Fibroblast of skin of left biceps (primary cell): ENCODE measurements at places on chromosomes 12 and 14.

GRCh38 chr14:82180139-82180538 is 646.5 kb upstream of the SEL1L start:
- no peak for DNase-seq

DNA sequence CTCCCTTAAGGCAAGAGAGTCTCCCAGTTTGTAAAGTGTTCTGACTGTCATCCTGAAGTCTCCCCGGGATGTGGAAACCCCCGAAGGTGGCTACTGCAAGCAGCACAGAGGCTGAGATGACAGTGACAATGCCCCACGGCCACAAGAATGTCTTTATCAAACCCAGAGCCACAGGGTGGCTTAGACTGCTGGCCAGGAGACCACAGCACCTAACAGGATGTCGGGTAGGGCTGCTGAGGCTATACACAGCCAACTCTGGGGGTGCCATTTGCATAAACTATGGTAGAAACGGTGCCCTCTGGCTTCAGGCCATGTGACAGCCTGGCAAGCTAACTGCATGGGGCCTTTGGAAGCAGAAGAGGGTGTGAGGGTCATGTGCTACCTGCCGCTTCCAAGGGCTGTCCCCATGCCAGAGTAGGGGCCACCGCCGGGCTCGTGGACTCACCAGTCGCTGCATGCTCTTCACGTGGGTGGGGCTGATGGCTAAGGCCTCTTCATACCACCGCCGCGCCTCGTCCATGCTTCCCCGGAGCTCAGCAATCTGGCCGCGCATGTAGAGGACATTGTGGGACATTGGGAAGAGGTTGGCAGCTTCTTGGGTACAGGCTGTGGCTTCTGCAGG is 180.9 kb downstream of the CALM1 start:
- DNase-seq = no peak

DNA sequence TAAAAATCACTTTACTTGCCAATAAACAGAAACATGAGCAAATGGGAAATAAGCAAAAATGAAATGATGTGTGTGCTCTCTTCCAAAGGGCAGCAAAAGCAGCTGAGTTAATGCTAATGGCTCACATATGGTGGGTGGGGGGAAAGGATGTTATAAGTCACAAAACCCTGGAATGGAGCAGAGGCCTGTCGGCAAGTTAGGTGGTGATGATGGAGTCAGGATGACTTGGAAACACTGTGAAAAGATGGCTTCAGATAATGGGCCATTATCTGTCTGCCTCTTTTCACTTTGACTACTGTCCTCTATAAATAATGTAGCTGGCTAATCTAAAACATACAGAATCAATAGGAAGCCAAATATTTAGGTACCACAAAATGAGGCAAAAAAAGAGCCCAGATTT is 228.7 kb downstream of the APAF1 start:
- DNase-seq = no peak

DNA sequence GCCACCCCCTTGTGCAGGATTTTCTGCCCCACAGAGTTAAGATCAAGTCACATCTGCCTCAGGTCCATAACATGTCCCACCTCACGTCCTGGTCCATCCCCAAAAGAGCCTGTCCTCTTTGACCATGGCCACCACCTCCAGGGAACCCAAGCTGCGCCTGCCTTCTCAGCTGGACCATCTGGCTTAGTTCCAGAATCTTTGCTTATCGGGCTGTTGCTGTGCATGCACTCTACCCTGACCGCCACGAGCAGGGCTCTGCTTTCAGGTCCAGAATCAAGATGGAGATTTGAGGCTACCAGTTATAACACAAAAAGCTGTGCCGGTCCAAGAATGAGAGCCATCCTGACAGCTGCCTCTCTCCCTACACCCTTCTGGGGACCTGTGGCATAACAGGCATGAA is 326.7 kb downstream of the DPF3 start:
- DNase-seq = no peak

- DNase-seq = no peak
Measured at GRCh38 chr14:105877645-105878044, 351.3 kb downstream of the TMEM121 start.

DNA sequence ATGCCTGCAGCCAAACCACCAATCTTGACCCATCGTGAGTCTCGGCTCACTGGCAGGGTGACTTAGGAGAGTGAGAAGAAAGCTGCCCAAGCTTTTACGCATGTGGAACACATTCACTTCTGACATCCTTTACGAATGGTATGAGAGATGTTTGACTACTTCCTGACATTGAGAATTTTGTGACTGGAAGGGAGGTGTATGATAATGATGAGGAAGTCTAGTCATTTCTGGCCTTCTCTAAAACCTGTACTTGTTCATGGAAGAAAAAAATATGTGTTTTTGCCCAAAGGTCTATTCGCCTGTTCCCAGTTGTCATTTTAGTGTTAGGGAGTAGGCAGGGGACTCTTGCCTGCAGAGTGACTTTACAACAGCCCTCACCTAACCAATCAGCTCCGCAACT is 227.2 kb upstream of the ATP2B1 start:
- no peak for DNase-seq

DNA sequence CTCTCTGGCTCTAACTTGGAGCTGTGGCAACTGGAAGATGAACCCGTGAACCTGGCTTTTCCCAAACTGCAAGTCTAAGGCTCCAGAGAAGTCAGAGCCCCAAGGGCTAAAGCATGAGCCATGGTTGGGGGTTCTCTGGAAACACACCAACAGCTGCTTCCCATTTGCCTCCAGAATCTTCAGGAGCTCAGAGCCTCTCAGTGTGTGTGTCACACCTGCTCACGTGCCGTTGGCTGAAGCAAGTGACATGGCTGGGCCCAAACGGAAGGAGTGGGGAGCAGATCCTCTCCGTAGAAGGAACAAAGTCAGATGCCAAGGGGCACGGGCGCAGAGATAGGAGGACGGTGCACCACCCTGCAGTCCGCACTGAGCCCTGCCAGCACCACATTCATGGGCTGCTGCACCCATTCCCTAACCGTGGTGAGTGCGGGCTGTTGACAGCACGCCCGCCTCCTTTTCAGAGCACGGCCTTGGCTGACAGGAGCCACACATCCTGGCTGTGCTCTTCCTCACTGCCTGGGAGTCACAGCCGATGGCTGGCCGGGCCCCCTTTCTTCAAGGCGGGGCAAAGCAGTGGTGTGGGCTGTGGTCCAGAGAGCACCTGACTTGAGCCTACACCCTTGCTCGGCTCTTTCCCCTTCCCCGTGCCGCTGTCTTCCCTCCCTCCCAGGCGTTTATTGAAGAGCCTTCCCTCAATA is 16.6 kb upstream of the TRAF3 start:
- no peak for DNase-seq

- no peak for DNase-seq
Measured at GRCh38 chr12:16857456-16857923, 251.5 kb upstream of the LMO3 start.

- DNase-seq = no peak
Measured at GRCh38 chr12:66663611-66664010, 15.3 kb downstream of the GRIP1 start.

DNA sequence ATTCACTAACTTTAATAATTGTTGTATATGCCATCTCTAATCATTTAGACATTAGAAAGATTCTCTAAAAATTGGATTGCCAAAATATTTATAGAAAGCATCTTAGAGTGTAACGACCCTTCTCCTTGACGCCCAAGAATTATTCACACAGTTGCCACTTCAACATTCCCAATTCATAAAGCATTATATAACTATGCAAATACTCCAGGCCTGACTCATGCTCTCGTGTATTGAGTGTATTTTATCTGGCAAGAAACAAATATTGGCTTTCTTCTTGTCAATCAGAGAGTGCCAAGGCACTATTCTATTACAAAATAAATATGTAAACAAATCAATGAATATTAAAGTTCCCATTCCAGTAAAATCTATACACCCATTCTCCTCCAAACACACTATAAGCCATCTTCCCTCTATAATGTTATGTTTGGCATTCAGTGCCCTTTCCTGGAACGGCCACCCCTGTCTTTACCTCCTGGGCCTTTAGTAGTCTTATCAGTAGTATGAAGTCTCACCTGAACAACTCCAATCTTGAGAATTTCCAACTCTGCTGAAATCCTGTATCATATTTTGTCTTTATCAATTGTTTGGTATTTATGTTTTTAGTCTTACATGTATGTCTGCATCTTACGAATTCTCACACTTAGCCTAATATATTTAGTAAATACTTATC is 182.6 kb downstream of the PIK3C2G start:
- DNase-seq = no peak

GRCh38 chr14:33317675-33318074 is 379.0 kb downstream of the NPAS3 start:
- DNase-seq = no peak

DNA sequence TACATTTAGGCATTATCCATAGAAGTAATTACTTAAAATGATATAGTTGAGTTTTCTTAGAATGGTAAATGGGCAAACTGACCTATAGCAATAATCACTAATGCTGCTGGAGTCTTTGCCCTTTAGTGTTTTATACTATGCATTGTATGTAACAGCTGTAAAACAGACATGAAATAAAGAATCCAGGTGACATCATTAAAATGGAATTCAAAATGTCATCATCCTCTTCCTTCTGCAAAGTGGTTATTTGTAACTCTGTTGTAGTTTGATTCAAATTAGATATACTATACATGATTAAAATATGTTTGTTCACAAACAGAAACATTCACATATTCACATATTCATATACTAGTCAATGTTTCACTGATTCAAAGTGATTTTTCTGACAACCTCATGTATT is 598.8 kb downstream of the SLC16A7 start:
- no peak for DNase-seq

GRCh38 chr12:125148316-125148715 is 83.1 kb downstream of the AACS start:
- no peak for DNase-seq

GRCh38 chr12:97875064-97875463 is 412.5 kb downstream of the RMST start:
- DNase-seq = no peak

- DNase-seq = no peak
Measured at GRCh38 chr14:24162093-24162492, 1.0 kb downstream of the IRF9 start.

GRCh38 chr14:55188686-55189295 is 2.6 kb downstream of the DLGAP5 start:
- DNase-seq = no peak

GRCh38 chr14:67618617-67619063 is 1.1 kb upstream of the ARG2 start:
- no peak for DNase-seq

GRCh38 chr12:16437281-16437816 is 89.9 kb downstream of the MGST1 start:
- DNase-seq = no peak

DNA sequence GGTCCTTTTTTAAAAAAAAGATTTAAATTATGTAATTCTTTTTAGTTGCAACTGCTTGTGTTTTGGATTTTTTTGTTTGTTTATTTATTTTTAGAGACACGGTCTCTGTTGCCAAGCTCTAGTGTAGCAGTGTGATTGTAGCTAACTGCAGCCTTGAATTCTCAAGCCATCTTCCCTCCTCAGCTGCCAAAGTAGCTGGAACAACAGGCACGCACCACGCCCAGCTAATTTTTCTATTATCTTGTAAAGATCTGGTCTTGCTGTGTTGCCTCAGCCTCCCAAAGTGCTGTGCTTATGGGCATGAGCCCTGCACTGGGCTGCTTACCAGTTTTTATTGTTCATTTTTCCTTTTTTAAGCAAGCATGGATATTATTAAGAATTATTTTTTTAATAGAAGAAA is 10.6 kb upstream of the ART4 start:
- no peak for DNase-seq

DNA sequence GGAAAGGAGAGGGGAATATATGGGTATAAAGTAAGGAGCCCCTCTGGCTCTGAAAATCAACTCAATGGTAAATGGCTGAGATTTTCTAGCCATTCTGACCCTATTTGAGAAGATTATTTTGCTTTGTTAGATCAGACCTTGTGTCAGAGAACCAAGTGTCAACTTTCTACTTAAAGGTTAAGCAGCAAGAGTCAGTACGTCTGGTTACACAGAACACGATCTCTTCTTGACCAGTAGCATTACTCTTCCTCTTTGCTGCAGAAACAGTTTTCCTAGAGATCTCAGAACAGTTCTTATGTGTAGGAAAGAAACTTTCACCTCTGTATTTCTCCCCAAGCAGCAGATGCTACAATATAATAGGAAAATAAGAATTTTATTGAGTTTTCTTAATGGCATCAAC is 47.4 kb upstream of the BTG1 start:
- DNase-seq = no peak

GRCh38 chr12:62655666-62656151 is 189.1 kb downstream of the MON2 start:
- no peak for DNase-seq

DNA sequence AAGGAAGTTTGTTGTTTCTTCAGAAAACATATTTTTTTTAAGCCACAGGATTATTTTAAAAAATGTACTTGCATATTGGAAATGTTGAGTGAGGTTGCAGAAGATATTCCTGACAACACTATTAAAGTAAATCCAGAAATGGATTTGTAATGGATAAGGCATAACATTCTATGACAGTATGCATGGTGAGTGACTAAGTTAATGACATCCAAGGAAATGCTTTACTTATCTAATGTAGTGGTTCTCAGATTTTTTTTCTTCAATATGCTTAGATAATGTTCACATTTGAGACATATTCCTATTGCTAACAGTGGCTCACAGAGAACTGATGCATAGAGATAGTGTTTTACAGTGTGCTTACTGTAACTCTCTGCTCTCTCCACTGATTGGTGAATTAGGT is 49.4 kb downstream of the ZDHHC17 start:
- DNase-seq = no peak

GRCh38 chr14:52422650-52423356 is 108.7 kb downstream of the PTGER2 start:
- DNase-seq = no peak

DNA sequence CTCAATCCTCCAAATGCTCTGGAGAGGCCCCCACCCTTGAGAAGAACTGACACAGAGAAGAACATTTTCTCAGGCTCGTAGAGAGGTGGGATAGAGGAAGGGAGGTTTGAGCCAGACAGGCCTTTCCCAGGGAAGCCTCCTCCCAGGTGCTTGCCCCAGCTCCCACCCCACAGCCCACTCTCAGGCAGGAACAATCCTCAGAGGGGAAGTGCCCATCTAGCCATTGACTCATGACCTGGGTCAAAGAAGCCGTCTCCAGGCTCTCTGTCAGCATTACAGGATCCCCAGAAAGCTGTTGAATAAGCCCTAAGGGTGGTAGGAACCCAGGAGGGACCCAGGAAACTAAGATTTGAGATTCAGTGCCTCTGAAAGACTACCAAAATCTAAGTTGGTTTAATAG is 3.8 kb downstream of the AQP6 start:
- DNase-seq = no peak
